ENCODE measurements at places on chromosomes 7 and 10. TPM values are rescaled to one million over a fixed set of nuclear protein-coding genes. Genes with fewer than 3 reads are reported as not detected.
A peak's percentile ranks its signal among the peaks of the same experiment; 100 is the strongest.

The GIMAP7 gene
- total RNA-seq: 1.00 TPM

GRCh38 chr10:50347394-50347802, 96.1 kb upstream of the ASAH2 start:
- no peaks in the 10 kb centered on the region for H3K36me3 ChIP-seq
- no peak overlapping the region for H3K27ac ChIP-seq
- no peaks in the 10 kb centered on the region for H3K27me3 ChIP-seq
- no peak overlapping the region for H3K4me3 ChIP-seq

The GPR37 gene
- total RNA-seq: 1.1 TPM

GRCh38 chr10:36794981-36795380, 330.4 kb upstream of the ANKRD30A start:
- no peak overlapping the region for H3K27ac ChIP-seq
- DNase-seq: no peak
- no peaks in the 10 kb centered on the region for H3K36me3 ChIP-seq
- no peak overlapping the region for H3K4me3 ChIP-seq
- no peaks in the 10 kb centered on the region for H3K27me3 ChIP-seq

The HOXA3 gene
- total RNA-seq: 15.0 TPM

The NODAL gene
- not detected for total RNA-seq

DNA sequence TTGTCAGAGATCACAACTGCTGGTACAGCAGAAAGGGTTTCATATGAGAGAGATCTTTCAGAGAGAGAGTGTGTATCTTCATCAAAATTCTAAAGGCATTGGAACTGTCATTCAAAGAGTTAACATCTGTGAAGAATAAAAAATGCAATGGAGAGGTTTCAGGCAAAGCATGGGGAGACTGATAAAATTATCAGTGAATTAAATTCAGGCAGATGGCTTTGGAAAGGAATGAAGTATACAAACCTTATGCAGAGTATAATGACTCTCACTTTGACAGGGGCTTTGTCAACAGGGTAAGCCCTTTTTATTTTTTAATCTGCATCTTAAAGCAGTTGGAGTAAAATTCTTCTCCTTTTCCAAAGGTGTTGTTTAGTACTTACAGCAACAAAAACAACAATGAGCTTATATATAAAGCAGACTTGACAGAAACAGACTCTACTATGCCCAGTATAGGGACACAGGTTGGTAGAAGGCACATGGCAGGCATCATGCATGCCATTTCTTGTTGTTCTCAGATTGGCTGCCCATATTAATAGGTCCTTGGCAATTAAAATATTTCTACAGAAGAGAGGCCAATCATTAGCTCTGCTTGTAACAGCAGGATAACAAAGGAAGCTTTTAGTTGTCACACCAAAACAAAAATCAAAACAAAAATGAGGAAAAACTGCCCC, 54.9 kb upstream of the NXPH1 start:
- H3K27ac ChIP-seq: no peak overlapping the region
- no peaks in the 10 kb centered on the region for H3K27me3 ChIP-seq

DNA sequence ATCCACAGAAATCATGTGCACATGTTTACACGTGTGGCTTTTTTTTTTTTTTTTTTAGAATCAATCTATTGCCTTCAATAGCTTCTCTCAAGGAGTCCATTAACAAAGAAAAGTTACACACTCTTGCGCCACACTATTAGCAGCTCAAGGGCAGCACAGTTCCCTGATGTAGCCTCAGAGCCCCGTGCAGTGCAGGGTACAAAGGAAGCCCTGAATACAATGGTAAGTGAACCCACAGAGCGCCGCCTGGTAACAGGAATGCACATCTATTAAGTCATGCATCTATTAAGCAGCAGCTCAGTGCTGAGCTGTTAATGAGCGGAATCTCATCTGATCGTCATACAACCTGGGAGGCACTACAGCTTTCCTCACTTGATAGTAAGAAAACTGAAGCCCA, 113.7 kb upstream of the PDLIM1 start:
- H3K36me3 ChIP-seq: no peaks in the 10 kb centered on the region
- peaks cover 56% of the 10 kb centered on the region for H3K4me1 ChIP-seq
- H3K27me3 ChIP-seq: no peaks in the 10 kb centered on the region
- H3K27ac ChIP-seq: peak overlapping the region; percentile 77
- no peak for DNase-seq

GRCh38 chr7:126780993-126781392, 471.7 kb downstream of the GRM8 start:
- H3K4me3 ChIP-seq: no peak overlapping the region
- H3K4me1 ChIP-seq: no peaks in the 10 kb centered on the region
- no peaks in the 10 kb centered on the region for H3K27me3 ChIP-seq
- H3K36me3 ChIP-seq: no peaks in the 10 kb centered on the region
- DNase-seq: no peak

DNA sequence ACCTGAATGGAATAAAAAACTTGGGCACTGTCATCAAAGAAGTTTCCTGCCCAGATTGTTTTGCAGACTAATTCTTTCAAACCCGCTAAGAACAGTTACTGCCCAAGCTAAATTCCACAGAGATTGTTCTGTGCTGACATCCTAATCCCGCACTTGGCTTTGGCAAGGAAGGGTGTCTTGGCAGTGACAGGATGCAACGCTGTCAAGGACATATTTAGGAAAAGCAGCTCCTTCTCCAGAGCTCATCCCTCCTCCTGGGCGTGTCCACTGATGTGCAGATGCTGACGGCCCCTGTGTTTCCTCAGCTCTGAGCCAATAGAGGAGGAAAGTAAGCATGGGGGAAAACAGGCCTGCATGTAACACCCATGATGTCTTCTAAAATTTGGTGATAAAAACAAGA, 74.2 kb downstream of the EEPD1 start:
- H3K27ac ChIP-seq: peak overlapping the region; percentile 57
- no peaks in the 10 kb centered on the region for H3K27me3 ChIP-seq
- no peaks in the 10 kb centered on the region for H3K36me3 ChIP-seq
- DNase-seq: peak; percentile 54
- peaks cover 13% of the 10 kb centered on the region for H3K4me1 ChIP-seq

DNA sequence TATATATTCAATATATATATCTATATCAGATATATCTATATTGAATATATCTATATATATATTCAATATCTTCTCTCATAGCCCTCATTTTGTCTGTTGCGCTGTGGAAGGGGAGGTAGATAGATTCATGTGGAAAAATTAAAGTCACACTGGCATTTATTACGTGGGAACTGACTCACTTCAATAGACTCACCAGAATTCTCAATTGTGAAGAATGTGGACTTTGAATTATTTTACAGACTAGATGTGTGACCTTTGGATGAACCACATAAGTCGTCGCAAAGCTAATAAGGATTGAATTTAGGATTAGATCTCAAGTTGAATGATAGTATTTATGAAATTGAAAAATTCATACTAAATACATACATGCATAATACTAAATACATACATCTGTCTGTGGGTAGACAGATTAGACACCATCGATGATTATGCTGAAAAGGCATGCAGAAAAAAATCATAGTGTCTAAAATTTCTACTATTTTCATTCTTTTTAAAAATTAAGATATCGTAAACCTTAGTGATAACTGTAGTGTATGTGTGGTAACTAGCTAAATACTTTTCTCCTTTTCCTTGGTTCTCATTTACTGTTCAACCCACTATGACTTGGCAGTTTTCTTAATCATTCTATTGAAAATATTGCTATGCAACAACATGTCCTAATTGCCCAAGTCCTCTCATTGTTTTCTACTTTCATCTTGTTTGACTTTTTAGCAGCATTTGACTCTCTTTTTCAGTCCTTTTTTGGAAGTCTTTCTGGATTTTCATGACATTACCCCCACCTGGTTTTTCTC, 61.8 kb upstream of the A1CF start:
- H3K4me3 ChIP-seq: no peak overlapping the region
- H3K4me1 ChIP-seq: no peaks in the 10 kb centered on the region
- H3K27ac ChIP-seq: no peak overlapping the region
- no peaks in the 10 kb centered on the region for H3K27me3 ChIP-seq

The CALHM3 gene
- not detected for total RNA-seq

GRCh38 chr10:36281831-36282331, 639.8 kb upstream of the FZD8 start:
- H3K4me1 ChIP-seq: no peaks in the 10 kb centered on the region
- H3K27me3 ChIP-seq: no peaks in the 10 kb centered on the region
- H3K36me3 ChIP-seq: no peaks in the 10 kb centered on the region
- no peak overlapping the region for H3K27ac ChIP-seq

All from transverse colon (tissue), 4 donors.